ENCODE measurements at places on chromosomes 2 and 18. TPM values are rescaled to one million over a fixed set of nuclear protein-coding genes. Genes with fewer than 3 reads are reported as not detected.

- DNase-seq: no peak
Observed at GRCh38 chr2:83578405-83578804, 880.7 kb downstream of the SUCLG1 start.

DNA sequence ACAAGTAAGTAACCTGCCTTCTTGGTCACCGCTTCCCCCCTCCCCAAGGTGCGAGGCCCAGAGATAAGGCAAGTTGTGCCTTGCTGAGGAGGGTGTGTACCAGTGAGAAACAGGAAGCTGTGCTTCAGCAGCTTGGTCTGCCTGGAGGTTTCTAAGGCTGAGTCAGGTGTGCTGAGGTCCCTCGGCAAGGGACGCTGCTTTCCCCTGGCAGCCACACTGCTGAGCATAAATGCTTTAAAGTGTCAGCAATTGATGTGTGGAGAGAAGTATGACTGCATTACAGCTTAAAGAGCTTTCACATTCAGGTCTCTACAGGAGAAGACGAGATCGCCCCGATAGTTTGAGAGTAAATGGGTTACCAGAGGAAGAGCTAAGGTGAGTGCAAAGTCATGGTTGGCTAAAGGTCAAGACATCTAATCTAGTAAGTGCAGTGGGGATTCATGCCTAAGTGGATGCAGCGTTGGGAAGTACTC, 86.9 kb downstream of the LIMS1 start:
- peak; percentile 95 for DNase-seq

GRCh38 chr2:80687524-80687923, 383.0 kb upstream of the LRRTM1 start:
- DNase-seq: no peak

DNA sequence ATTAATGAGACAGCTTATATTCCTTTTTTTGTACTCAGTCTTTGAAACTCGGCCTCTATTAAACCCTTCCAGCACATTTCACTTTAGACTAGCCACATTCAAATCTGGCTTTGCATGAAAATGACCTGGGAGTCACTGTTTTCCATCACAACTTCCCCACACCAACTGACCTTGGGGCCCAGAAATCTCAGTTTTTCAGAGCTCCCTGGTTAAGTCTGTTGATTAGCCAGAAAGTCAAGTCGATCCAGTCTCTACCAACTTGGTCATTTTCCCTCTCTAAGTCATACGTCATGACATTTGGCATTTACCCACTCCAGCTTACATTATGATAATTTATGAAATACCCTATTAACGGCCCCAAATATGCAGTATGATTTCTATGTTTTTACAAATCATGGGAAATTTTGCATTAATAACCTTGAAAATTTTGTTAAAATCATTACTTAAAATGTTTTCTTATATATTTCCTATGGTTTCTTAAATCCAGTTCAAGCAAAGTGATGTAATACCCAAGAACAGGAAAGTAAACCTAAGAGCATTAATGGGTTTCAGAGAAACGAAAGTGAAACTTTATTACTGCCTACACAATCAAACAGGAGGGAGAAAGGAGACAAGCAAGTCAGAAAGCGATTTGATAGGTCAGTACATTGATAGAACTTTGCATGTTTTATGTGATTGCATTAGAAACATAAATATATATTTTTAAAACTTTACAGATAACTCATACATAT, 77.1 kb downstream of the SPATS2L start:
- peak; percentile 44 for DNase-seq

DNA sequence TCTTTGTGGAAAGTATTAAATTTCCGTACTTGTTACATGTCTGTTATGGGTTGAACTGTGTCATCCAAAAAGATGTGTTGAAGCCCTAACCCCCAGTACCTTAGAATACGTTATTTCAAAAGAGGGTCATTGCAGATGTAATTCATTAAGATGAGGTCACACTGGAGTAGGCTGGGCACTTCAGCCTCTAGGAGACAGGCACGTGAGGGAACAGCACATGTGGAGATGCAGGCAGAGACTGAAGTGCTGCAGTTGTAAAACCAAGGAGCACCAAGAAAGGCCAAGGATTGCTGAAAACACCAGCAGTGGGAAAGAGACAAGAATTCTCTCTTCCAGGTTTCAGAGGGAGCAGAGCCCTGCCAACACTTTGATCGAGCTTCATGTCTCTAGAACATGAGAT, 4.6 kb upstream of the RHBDD1 start:
- no peak for DNase-seq

DNA sequence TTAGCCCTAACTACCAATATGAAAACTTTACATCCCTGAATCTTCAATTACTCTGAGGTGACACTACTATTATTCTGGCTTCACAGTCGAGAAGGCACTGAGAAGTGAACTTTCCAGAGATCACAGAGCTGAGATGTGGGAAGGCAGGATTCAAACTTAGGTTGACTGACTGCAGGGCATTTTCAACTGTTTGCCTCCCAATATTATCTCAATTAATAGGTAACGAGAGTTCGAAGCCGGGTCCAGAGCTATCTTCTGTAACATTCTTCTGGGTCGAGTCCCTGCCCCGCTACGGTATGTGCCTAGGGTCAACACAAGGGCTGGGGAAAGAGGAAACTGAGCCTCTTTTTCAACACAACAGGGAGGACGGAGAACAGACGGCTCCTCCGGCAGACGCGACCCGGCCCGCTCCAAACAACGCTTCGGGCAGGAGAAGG, 740 bp downstream of the CHMP3 start:
- no peak for DNase-seq

DNA sequence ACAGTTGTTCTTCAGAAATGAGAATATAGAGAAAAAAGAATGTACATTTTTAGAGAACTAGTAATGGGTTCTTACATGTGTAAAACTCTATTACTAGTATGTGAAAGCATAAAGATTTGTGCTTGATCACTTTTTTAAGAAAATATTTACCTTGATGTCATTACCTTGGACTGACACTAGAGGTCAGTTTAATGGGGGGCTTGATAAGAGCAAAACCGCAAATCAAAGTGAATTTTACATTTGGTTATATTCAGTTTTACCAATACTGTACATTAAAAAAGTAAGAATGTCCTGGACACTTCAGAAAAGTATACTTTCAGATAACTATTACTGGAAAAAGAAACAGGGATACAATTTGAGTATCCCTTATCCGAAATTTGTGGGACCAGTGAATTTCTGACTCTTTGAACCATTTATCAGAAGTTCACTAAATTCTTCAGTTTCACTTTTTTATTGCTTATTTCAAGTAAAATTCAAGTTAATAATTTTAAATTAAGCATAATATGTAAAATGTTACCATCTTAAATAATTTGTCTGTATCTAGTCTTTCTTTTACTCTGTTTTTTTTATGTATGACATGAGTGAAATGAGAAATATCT, 1149.5 kb downstream of the DSC3 start:
- DNase-seq: peak; percentile 14

DNA sequence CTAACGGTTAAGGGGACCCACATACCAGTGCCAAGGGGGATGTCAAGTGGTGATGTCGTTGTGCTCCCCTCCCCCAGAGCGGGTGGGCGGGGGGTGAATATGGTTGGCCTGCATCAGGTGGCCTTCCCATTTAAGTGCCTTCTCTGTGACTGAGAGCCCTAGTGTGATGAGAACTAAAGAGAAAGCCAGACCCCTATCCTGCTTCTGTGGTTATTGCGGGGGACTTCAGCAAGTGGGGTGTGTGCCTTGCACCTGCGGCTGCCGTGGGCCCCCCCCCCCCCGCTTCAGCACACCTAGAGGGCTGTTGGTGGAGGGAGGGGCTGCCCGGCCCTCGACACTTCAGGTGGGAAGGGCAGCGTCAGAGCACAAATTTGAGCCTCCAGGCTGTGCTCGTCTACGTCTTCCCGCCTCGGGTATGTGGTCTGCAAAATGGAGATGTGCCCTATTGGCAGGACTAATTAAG, 6.1 kb downstream of the CTDSP1 start:
- no peak for DNase-seq

DNA sequence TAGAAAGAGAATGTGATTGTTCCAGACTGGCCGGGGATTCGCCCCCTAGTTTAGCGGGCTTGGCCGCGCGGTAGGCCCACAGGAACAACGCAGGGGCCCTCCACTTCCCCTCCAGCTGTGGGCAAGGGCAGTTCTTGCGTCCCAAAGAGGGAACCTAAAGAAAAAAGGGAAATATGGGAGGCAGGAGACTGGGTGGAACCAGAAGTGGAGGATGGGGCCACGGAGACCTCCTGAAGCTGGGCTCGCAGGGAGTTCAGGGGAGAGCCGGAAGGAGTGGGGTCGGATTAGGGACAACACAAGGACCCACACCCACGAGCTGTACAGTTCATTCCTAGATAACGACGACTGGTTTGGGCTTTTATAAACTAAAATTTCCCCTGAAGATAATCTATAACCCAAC, 18.2 kb downstream of the GNLY start:
- DNase-seq: no peak

Gene MC4R
- under 0.01 TPM for total RNA-seq

Gene CHRND
- total RNA-seq: not detected

Gene RNU2-63P
- 26.9 TPM for total RNA-seq

Gene POTEI
- not detected for total RNA-seq

Gene AQP12A
- total RNA-seq: not detected

Gene REG3G
- total RNA-seq: not detected

Gene TM4SF20
- total RNA-seq: not detected

Gene SRD5A2
- under 0.01 TPM for total RNA-seq

Gene TWIST2
- total RNA-seq: 4.6 TPM

Gene RASGRP3
- total RNA-seq: 0.79 TPM

Data from bronchial epithelial cell (primary cell).